Fibroblast of skin of left biceps (primary cell): ENCODE measurements at places on chromosomes 5 and 9.

DNA sequence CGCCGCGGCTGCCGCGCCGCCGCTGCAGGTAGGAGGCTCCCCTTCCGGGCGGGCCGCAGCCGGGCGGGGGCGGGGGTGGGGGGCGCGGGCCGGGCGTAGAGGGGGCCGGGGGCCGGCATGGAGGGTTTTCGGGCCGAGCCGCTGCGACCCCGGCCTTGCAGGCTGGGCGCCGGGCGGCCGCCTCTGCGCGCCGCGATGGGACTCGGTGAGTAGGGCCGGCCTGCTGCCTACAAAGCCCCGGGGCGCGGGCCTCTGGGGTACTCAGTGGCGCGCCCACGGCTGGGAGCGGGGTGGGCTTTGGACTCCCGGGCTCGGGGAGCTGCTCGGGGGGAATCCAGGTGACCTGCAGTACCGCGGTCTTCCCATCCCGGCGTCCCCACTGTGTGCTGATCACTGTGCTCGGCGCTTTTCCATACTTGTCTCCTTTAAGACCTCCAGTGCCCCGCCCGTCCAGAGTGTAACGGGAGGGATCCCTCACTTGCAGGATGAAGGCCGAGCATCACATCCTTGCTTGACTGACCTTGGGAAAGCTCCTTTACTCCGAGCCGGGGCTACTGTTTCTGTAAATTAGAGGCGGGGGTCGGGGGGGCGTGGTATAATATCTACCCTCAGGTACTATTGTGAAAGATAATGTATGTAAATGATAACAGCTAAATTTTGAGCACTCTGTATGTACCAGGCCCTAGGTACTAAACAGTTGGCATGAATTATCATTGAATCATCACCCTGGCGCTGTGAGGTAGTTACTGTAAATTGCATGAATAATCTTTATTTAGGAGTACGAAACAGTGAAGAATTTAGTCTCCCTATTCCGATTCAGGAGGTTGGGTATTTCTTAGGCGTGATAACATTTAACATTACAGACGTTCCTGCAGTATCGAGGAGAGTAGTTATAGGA lies 672 bp downstream of the MSANTD3 start:
- DNase-seq, result no peak

GRCh38 chr9:2597483-2597882 lies 24.1 kb upstream of the VLDLR start:
- no peak for DNase-seq

DNA sequence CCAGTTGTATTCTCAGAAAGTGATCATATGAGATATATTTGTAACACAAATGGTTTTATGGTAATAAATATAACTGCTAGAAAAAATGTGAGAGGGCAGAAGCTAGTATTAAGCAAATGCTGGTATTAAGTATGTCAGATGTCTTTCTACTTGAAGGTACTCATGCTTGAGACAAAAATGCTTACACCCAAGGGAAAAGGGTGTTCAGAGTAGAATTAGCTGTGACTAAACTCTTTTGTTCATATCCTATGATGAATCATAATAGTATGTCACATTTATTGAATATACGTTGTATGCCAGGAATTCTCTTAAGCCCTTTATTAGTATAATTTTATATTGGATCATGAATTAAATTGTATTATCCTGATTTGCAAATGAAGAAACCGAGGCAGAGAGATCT lies 2.2 kb downstream of the ADGRV1 start:
- DNase-seq, result no peak

- no peak for DNase-seq
These were observed 267.7 kb downstream of the ADAMTS6 start for GRCh38 chr5:65213921-65214525.

DNA sequence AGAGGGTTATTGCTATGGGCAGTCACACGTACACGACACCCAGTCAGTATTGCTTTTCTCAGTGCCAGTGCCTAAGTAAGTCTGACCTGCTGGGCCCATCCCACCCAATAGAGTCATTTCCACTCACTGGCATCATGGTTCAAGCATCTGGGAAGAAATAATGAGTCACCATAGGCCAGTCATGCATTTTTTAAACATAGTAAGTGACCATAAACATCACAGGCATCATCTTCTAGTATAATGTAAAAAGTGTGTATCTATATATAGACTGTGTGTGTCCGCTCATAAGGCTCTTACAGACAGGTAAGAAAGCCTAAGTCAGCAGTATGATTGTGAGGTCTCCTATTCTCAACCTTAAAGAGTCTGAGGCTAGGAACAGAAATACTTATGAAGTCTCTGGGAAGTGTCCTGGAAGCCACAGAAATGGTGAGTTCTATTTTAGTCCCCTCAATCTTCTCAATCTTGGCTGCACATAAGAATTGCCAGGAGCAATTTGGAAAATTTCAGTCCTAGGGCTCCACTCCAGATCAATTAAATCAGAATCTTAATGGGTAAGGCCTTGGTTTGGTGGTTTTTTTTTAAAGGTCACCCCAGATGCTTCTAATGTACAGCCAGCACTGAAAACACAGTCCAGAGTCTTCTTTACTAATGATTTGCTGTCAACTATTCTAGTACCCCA lies 65.2 kb downstream of the ZNF366 start:
- peak; percentile 65 for DNase-seq

DNA sequence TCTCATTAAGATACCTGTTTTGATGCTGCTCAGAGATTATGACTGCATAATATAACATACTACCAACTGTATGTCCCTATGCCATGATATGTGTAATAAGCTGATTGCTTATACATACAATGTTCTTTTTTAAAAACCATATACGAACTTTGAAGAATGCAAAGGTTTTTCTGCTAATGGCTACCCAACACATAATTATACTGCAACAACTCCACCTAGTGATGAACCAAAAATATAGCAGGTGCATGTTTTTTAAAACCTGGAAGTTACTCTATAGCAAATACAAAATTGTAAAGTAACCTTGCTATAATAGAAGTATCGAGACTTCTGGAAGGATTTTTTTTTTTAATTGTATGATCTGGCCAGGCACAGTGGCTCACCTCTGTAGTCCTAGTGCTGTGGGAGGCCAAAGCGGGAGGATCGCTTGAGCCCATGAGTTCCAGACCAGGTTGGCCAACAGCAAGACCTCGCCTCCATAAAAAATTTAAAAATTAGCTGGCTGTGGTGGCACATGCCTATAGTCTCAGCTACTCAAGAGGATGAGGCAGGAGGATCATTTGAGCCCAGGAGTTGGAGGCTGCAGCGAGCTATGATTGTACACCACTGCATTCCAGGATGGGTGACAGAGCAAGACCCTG lies 49.1 kb downstream of the HOMER1 start:
- DNase-seq, result no peak

- DNase-seq, result no peak
These were observed 398 bp downstream of the RAPGEF6 start for GRCh38 chr5:131634666-131634995.
